Astrocyte (in vitro differentiated cells and primary cell): ENCODE measurements at places on chromosomes 6 and 20. TPM values are rescaled to one million over a fixed set of nuclear protein-coding genes. Genes with fewer than 3 reads are reported as not detected.

NAPB gene
- 10.2 and 13.1 TPM in 2 replicates for total RNA-seq

HLA-DRB1 gene
- 0.93 and 1.5 TPM in 2 replicates for total RNA-seq

ZNF217 gene
- total RNA-seq = 54.6 and 57.9 TPM in 2 replicates

UST gene
- total RNA-seq = 15.3 and 18.0 TPM in 2 replicates

TOX2 gene
- total RNA-seq = 0.16 TPM in 1 of 2 replicates, not detected in the other

ARFGEF3 gene
- total RNA-seq = 1.5 and 1.9 TPM in 2 replicates

TSBP1 gene
- total RNA-seq = not detected in 2 replicates

DNA sequence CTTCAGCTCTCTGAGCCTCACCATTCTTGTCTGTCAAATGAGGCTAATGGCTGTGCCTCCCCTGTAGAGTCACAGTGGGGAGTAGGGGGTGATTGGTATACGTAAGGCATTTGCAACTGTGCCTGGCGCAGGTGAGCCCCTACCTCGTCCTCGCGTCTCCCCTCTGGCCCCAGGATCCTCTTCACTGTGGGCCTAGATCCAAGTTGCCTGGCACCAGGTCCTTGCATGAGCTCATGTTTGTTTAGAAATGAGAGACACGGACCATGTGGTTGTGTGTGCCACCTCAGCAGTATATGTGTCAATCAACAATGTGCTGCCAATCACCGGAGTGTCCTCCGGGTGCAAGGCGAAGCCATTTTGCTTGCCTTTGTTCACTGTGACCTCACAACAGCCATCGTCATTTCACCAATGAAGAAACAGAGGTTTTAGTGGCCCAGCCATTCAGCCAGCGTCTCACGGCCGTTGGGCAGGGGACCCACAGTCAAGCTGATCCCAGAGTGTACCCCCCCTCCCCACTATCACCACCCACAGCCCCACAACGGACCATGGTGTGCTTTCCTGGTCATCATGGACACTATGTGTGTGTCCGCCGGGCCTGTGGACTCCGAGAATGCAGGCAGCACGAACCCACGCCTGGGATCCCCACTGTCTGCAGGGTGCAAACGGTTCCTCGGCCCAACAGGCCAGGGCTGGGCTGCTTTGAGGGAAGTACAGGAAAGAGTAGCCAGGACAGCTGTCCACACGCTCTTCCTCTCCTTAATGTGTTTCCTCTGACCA is 35.9 kb upstream of the STX16 start:
- no peak for DNase-seq

GRCh38 chr20:58147628-58148370 is 80.7 kb downstream of the ANKRD60 start:
- DNase-seq = no peak

DNA sequence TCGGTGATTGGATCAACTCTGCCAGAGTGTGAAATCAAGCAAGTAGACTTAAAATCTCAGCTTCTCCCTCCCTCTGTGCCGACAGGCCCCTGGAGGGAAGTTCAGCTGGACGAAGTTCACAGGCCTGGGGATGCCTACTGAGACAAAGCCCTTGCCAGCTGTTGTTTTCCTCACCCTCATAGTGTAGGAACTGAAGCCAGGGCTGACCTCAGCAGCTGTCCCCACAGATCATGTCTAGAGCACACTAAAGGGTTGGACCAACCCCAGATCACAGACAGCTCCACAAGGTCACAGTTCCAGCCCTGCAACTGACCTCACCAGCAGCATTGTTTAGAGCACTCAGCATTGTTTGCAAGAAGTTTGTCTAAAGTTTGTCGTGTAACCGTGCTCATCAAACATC is 261.9 kb upstream of the ECI2 start:
- DNase-seq = no peak

DNA sequence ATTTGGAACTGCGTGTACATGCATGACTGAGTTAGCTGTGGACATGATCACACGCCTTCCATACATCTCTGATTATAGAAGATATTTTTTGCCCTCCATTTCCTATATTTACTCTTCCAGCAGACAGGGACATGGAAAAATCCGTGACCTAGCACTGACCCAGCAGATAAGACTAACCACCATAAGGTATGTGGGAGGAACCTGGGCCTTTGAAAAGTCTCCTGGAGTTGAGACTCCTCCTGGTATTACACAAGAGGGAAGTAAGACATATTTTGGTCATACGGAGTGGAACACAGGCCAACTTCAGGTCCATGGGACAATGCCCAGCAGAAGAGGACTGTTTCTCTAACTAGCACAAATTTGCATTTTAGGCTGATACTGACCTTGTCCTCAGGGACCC is 13.7 kb upstream of the SIRPB1 start:
- DNase-seq = peak; percentile 22

DNA sequence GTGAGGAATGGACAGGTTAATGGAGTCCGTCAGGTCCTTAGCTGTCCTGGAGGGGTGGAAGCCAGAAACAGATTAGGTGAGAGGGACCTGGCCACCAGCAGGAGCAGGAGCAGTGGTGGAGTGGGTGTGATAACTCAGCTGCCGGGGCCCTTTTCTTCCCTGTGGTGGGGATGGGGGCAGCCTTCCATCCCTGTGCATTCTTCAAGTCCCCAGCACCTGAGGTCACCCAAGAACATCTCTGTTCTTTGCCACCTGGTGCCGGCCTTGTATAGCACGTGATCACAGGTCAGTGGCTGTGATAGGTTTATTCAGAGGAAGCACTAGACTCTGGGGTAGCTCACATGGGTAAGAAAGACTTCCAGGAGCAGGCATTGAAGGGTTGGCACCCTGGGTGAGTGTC is 16.6 kb downstream of the ERGIC3 start:
- no peak for DNase-seq

- peak; percentile 8 for DNase-seq
These were observed 45.6 kb downstream of the EYA4 start for GRCh38 chr6:133286765-133287164.

DNA sequence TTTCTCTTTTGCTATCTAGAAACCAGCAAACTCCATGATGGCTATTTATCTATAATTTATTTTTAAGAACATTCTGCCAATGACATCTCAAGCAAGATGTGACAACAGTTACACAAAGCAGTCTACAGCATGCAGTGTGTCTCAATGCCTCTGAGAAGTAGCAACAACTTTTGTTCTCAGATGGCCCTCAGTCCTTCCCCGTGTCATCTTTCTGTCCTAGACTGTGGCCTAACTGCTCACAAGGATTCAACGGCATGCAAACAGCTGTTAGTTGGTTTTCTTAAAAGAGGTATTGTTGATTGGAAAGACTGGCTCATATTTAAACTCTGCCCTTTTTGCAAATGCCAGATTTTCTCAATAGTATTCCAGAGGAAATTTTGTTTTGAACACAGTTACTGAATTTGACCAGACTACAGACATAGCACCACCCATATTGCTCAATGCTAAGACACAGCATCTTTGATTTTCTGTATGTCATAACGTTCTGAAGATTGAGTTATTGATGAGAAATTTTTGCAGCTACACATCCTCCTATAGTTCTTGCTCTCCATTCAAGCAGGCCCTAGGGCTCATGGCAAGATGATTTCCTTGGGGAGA is 26.1 kb upstream of the F13A1 start:
- no peak for DNase-seq

DNA sequence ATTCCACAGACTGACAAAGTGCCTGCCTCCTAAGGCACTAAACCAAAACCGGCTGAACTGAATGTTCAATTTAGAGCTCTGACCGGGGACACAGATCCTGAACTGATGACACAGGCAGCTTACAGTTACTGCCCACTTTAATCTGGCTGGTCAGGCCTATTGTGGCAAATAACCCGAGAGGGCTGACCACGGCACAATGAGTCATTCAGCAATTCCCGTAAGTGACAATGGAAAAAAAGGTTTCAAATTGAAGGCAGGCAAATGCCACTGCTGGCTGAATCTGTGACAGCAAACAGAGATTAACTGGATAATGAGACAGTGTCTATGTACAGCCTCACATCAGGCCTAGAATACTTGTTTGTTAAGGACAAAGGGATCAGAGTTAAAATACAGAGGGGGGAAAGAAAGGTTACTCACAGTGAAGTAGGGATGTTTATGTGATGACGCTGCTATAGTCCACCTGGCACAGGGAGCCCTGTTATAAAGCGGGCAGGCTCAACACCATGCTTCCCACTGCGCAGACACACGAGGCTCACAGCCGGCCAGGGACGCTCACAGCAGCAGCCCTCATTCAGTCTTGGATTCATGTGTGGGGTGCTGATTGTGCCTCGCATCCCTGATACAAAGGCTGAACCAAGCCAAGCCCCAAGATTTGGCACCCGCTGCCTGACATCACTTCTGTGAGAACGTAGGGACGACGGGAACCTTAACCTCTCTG is 54.4 kb downstream of the RTN4IP1 start:
- peak; percentile 84 for DNase-seq

DNA sequence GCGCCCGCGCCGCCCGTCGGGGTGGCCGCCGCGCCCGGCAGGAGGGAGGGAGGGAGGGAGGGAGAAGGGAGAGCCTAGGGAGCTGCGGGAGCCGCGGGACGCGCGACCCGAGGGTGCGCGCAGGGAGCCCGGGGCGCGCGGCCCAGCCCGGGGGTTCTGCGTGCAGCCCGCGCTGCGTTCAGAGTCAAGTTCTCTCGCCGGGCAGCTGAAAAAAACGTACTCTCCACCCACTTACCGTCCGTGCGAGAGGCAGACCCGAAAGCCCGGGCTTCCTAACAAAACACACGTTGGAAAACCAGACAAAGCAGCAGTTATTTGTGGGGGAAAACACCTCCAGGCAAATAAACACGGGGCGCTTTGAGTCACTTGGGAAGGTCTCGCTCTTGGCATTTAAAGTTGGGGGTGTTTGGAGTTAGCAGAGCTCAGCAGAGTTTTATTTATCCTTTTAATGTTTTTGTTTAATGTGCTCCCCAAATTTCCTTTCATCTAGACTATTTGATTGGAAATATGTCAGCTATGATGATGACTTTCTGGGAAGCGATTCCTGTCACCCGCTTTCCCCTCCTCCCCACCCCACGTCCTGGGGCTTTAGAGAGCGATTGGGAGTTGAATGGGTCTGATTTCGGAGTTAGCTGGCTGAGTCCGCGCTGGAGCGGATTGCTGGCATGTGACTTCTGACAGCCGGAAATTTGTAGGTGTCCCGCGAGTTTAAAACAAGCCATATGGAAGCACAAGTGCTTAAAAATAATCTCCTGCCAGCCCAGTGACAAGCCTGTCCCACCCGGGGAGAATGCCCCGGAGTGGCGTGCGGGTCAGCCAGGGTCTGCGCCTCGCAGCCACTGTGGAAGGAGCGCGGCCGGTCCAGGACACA is 1.1 kb downstream of the ESR1 start:
- no peak for DNase-seq

- DNase-seq = no peak
These were observed 20.1 kb upstream of the SLC17A1 start for GRCh38 chr6:25851961-25852360.

DNA sequence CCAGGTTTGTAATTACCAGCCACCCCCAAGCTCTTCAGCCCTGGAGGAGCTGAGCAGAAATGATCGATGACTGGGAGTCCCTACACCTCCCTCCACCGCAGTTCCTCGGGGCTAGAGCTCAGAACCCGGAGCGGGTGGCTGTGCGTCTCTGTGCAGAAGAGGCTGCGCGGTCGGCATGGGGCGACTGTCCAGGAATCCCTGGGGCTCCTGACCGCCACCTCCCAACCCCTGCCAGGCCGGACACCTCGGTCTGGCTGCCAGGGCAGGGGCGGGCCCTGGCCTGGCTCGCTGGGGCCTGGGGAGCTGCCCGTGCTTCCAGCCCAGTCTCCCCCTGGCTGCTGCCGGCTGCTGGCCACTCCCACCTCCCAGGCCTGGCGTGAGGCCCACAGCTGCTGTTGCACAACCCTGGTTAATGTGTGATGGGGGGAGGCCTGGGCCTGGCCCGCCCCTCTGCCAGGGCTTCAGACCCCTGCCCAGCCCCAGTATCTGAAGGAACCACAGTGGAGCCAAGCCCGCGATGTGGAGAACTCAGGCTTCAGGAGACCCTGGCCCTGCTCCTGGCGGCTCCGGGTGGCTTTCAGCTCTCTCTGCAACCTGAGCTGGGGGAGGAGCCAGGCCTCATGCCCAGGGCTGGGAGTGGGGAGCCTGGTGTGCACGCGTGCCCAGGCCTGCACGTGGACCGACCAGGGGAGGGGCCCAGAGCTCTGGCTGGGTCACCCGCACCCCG is 1.2 kb downstream of the SLC2A4RG start:
- DNase-seq = peak; percentile 72

GRCh38 chr6:20497216-20498040 is 36.8 kb upstream of the CDKAL1 start:
- DNase-seq = peak; percentile 93

DNA sequence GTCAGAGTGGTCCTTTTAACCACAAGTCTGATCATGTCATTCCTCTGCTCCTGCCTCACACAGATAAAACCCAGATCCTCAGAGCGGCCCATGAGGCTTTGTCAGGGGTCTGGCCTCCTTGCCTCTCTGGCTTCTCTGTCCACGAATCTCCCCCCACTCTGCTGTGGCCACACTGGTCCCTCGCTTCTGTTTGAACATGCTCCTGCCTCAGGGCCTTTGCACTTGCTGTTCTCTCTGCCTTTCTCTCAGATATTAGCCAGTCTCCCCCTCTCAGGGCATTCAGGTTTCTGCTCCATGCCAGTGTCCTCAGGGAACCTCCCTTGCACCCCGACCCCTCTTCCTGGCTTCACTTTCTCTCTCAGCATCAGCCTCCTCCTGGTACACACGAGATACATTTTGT is 518.5 kb downstream of the PREX1 start:
- no peak for DNase-seq
